Brain microvascular endothelial cell (primary cell): ENCODE measurements at places on chromosomes 1 and 21.

GRCh38 chr1:204002614-204003013 lies 70.3 kb upstream of the SOX13 start:
- DNase-seq = no peak

DNA sequence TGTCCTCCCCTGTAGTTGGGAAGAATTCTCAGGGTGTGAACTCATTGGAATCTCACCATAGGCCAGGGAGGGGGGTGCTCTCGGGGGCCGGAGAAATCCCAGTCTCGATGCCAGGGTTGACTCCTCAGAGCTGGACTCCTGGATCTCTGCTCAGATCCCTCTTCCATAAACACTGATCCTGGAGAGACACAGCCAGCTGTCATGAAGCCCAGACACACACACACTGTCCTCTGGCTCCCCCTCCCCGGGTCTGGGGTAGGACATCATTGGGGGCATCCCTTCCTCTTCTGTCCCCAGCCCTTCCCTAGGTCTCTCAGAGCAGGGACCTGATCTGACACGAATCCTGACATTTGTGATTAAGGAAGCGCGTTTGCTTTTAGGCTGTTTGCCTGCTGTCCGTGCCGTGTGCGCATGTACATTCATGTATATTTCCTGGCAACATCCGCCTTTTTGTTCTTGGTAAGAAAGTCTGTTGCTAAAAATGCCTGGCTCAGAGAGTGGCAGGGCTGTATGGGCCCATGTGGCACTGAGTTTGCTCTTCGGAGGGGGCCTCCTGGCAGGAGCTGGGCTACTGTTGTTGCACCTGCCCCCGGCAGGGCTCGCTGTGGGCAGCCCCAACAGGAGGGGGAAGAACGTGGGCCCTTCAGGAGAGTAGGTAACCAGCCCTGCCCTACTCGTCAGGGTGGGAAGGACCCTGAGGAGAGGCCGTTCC lies 45.4 kb upstream of the SELENON start:
- DNase-seq = no peak

- DNase-seq = no peak
Observed at GRCh38 chr1:195745189-195746010, 862.8 kb downstream of the KCNT2 start.

DNA sequence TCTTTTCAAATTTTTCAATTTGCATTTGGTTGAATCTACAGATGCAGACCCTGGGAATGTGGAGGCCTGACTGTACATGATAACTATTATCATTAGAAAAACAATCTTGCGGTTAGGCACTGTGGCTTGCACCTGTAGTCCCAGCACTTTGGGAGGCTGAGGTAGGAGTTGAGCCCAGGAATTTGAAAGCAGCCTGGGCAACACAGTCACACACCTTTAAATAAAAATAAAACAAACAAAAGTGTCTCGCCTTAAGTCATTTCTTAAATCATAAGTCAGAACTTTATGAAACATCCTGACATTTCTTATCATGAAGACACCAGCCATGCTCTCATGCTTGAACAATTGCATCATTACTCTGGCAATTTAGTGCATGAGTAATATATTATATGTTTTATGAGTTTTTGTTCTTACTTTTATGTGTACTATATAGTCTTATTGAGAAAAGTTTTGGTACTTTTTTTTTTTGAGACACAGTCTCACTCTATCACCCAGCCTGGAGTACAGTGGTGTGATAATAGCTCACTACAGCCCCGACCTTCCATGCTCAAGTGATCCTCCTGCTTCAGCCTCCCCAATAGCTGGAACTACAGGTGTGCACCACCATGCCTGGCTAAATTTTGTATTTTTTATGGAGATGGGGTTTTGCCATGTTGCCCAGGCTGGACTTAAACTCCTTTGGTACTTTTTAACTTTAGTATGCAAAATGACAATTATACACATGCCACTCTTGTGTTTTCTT lies 7.8 kb downstream of the TBX19 start:
- DNase-seq = peak; percentile 75

GRCh38 chr1:51663721-51664120 lies 46.8 kb downstream of the OSBPL9 start:
- no peak for DNase-seq

- no peak for DNase-seq
Observed at GRCh38 chr1:165173818-165174217, 182.7 kb downstream of the LMX1A start.

GRCh38 chr1:109269212-109269980 lies 13.5 kb downstream of the PSRC1 start:
- DNase-seq = no peak

DNA sequence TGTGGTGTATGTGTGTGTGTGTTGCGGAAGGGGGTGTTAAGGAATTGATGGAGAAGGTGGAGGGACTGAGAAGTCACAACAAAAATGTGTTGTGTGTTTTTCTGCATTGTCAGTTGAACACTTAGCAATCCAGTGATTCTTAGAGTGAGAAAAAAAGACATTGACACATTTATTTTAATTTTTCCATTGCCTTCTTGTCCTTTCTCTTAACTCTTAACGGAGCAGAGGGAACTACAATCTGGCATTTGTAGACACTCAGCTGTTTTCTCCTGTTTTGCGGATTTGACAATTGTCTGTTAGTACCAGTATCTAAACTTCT lies 725 bp downstream of the C1orf53 start:
- no peak for DNase-seq

- DNase-seq = peak; percentile 77
Observed at GRCh38 chr1:168112673-168113305, 23.9 kb downstream of the GPR161 start.

- DNase-seq = no peak
Observed at GRCh38 chr1:231443363-231443762, 21.3 kb upstream of the EGLN1 start.

- DNase-seq = no peak
Observed at GRCh38 chr1:181643631-181644030, 160.3 kb downstream of the CACNA1E start.

GRCh38 chr1:151502859-151503780 lies 8.1 kb upstream of the CGN start:
- no peak for DNase-seq

DNA sequence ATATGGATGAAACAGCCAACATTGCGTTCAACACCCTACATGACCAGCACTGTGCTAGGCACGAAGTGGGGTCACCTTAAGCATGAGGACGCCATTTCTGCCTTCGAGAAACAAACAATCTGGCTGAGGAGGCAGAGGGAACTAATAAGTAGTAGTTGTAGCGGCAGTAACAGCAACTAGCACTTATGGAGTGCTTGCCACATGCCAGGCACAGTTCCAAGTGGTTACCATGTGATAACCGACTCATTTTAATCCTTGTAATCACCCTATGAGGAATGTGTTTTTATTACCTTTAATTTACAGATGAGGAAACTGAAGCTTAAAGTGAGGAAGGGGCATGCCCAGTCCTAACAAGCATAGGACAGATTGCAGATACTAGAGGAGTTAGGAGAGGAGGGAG lies 33.7 kb downstream of the KCND3 start:
- DNase-seq = no peak

GRCh38 chr1:152777510-152778137 lies 2.7 kb downstream of the LCE1F start:
- DNase-seq = no peak

- no peak for DNase-seq
Observed at GRCh38 chr1:15618655-15619525, 1.6 kb downstream of the DDI2 start.

DNA sequence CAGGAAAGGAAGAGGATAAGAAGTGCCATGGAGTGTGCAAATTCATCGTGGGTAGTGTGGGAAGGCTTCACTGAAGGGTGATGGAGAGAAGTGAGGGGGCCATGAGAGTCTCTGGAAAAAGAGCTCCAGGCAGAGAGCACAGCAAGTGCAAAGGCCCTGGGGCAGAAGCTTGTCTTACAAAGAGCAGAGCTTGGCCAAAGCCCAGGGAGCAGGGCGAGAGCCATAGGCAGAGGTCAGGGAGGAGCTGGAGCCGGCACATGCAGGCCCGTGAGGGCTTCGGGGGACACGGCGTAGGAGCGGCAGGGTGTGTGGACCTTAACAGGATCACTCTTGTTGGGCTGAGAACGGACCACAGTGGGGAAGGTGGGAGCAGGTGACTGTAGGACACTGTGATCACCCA lies 83.7 kb upstream of the EDN2 start:
- no peak for DNase-seq

- no peak for DNase-seq
Observed at GRCh38 chr1:35401049-35401448, 132.5 kb downstream of the ZMYM4 start.

DNA sequence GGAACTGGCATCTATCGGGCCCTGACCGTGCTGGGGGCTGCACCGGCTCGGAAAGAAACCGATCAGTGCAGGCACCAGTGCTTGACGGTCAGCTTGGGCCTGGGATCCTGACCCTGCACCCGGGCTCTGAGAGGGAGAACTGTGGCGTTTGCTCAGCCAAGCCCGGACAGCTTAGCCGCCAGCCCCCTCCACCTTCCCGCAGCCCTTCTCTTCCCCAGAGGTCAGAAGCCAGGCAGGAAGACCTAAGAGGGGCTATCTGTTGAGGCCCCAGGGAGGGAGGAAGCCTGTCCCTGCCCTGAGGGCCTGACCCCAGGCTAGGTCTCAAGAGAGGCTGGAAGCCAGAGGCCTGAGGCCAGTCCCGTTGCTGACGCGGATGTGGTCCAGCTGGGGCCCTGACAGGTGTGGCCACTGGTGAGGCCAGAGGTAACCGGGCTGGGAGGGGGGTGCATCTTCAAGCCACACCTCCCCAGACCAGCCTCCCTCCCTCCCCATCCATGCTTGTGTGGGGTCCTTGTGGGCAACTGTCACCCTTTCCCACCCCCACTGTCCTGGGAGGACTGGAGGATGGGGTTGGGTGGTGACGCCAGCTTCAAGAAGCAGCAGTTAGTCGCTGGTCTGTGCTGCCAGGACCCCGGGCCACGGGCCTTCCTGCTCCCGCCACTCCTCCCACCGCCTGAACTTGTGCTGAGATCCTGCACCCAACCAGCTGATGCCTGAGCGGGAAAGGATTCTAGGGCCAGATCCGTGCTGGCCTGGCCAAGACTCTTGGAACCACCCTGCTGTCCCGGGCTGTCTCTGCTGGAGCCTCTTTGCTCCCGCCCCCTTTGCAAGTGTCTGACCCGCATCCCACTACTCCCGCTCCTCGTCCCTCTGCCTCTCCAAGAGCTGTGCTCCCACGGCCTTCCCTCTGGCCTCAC lies 2.6 kb upstream of the DVL1 start:
- DNase-seq = no peak

GRCh38 chr1:54837002-54837853 lies 36.1 kb upstream of the TTC22 start:
- no peak for DNase-seq

GRCh38 chr1:231369282-231369681 lies 31.2 kb downstream of the SPRTN start:
- no peak for DNase-seq

DNA sequence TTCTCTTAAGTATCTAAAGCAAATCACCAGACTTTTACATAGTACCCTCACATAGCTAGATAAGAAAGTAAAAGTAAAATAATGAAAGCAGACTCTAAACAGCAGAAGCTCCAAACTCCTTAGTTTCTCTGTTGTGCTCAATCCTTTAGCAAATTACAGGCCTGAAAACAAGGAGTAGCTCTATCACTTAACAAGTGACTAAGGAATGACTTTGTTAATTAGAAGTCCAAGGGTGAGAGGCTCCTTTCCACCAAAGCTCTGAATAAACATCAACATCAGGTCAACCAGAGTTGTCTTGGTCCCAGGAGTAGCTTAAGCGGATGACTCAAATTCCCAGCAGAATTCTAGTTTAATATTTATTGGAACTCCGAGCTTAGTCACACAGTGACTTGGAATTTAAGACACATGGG lies 5.9 kb downstream of the NRIP1 start:
- DNase-seq = peak; percentile 52

DNA sequence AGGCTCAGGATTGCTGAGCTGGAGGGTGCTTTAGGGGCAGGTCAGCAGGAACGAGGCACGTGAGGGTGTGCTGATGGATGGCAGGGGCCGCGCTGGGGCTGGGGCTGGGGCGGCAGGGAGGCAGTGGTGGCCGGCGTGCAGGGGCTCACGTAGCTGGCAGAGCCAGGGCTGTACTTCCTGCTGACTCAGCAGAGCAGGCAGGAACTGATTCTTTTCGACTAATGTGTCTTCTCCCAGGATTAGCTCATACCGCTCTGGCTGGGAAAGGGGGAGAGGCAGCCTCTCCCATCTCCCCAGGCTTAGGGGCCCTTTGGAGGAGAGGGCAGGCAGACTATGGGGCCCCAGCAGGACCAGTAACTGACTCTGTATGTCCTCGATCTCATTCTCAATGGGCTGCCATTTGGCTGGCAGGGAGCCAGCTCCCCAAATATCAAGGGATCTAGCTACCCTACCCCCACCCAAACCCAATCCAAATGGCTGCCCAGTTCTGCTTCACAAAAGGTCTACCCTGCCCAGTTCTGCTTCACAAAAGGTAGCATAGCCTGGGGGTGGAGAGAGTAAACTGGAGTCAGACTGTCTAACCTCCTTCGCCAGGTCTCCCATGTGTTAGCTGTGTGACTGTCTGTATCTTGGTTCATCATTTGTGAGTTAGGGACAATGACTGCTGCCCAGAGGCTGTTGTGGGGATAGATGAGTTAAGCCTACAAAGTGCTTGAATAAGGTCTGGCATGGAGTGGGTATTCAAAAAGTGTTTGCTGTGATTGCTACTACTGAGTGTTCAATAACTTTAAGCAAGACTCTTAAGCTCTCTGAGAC lies 100.1 kb upstream of the SLC2A1 start:
- DNase-seq = no peak

DNA sequence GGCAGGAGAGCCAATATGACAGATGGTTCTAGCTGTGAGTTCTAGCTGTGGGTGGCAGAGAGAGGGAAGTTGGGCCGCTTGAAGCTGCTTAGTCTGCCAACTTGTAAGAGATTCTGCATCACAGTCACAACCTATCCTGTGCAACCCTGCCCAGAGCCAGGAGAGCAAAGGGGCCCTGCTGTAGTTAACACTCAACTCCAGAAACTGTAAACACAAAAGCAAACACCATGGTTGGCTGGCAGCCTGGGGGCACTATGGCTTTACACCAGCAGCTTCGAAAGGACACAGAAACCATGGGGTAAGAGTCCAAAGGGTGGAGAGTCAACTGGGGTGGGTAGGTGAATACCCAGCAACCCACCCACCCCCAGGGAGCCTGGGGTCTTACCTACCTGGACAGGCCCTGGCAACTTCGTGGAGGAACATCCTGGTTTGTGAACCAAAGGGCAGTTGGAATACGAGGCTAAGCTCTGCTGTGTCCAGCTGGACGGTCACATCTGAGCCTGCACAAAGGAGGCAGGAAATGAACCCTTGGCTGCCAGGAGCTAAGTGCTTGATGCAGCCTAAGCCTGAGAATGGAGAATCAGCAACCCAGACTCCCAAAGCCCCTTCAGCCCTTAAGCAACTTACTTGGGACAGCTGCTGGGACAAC lies 6.4 kb downstream of the INPP5B start:
- no peak for DNase-seq

DNA sequence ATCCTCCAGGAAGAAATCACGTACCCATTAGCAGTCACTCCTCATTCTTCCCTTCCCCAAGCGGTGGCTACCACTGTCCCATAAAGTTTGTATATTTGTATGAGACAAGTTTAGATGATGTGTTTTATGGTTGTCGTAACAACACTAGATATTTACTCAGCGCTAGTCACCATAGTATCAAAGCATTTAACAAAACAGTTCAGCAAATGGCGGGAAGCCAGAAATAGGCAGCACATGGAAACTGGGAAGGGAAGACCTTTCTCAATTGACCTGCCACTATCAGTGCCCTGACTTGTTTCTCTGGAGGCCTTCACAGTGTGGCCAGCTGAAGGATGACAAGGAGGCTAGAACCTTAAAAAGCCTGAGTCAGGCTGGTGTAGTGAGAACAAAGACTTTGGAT lies 31.1 kb downstream of the CNST start:
- peak; percentile 84 for DNase-seq
